ENCODE measurements at places on chromosomes 3 and 15. TPM values are rescaled to one million over a fixed set of nuclear protein-coding genes. Genes with fewer than 3 reads are reported as not detected.

The UPK1B gene
- total RNA-seq, result 12.4 TPM

The SLC24A5 gene
- not detected for total RNA-seq

The ALS2CL gene
- 6.3 TPM for total RNA-seq

The PRR20G gene
- total RNA-seq, result 0.14 TPM

The LRRC15 gene
- total RNA-seq, result 0.15 TPM

The SLC9C1 gene
- not detected for total RNA-seq

The PDCD6IP gene
- total RNA-seq, result 173 TPM

The SLCO2A1 gene
- total RNA-seq, result not detected

The GTF2A2 gene
- total RNA-seq, result 172 TPM

The PLEKHO2 gene
- total RNA-seq, result 5.5 TPM

The NDUFB4 gene
- total RNA-seq, result 214 TPM

The NPTN gene
- 219 TPM for total RNA-seq

The STRIT1 gene
- total RNA-seq, result not detected

The NR2C2 gene
- total RNA-seq, result 15.6 TPM

The CLASP2 gene
- total RNA-seq, result 18.3 TPM

The B3GALNT1 gene
- total RNA-seq, result 0.15 TPM

The CHL1 gene
- not detected for total RNA-seq

The KCTD6 gene
- 9.0 TPM for total RNA-seq

The CAPN3 gene
- 0.87 TPM for total RNA-seq

The THAP10 gene
- total RNA-seq, result 4.8 TPM

The WWTR1 gene
- total RNA-seq, result 119 TPM

The RTP4 gene
- not detected for total RNA-seq

The KY gene
- total RNA-seq, result 0.11 TPM

The C3orf22 gene
- total RNA-seq, result not detected

The FAM43A gene
- 4.9 TPM for total RNA-seq

The MME gene
- total RNA-seq, result not detected

The GABRA5 gene
- 109 TPM for total RNA-seq

The CAMKV gene
- total RNA-seq, result 0.53 TPM

The CLDN1 gene
- 28.5 TPM for total RNA-seq

The KLHL6 gene
- total RNA-seq, result not detected

The LYZL4 gene
- total RNA-seq, result not detected

The PRSS50 gene
- not detected for total RNA-seq

The GCSAM gene
- not detected for total RNA-seq

The INSYN1 gene
- 2.4 TPM for total RNA-seq

The OR5K2 gene
- not detected for total RNA-seq

The CFAP92 gene
- not detected for total RNA-seq

The SCAANT1 gene
- not detected for total RNA-seq

The C3orf80 gene
- 2.1 TPM for total RNA-seq

The CHST2 gene
- 0.81 TPM for total RNA-seq

The TUSC7 gene
- total RNA-seq, result not detected

The TPRG1 gene
- 0.38 TPM for total RNA-seq

The GRAMD2A gene
- not detected for total RNA-seq

The PYGO1 gene
- 7.4 TPM for total RNA-seq

The CPLX3 gene
- not detected for total RNA-seq

The CACNA2D2 gene
- 0.58 TPM for total RNA-seq

The PTH1R gene
- 0.51 TPM for total RNA-seq

The AHSG gene
- not detected for total RNA-seq

The TP63 gene
- 0.70 TPM for total RNA-seq

The WHAMM gene
- 6.6 TPM for total RNA-seq

The DPPA2 gene
- total RNA-seq, result not detected

The POLQ gene
- 6.3 TPM for total RNA-seq

The USP50 gene
- total RNA-seq, result not detected

The CRTC3 gene
- total RNA-seq, result 25.2 TPM

The PDE8A gene
- total RNA-seq, result 28.8 TPM

The CYP1A2 gene
- total RNA-seq, result not detected

The SAMMSON gene
- not detected for total RNA-seq

The CPB1 gene
- not detected for total RNA-seq

The TMEM158 gene
- total RNA-seq, result 25.6 TPM

The GABRB3 gene
- total RNA-seq, result 72.6 TPM

Data from A549 treated with RU486 at 1 μM for 4 hours (cell line).